ENCODE measurements at places on chromosomes 1 and 21. TPM values are rescaled to one million over a fixed set of nuclear protein-coding genes. Genes with fewer than 3 reads are reported as not detected.

The DISC1 gene
- 7.1 TPM for total RNA-seq

The CELA2B gene
- total RNA-seq = not detected

The PGLYRP4 gene
- not detected for total RNA-seq

The RPL11 gene
- total RNA-seq = 589 TPM

The ZNF593OS gene
- total RNA-seq = not detected

The ADORA3 gene
- total RNA-seq = not detected

The MAN1C1 gene
- total RNA-seq = 11.3 TPM

The FHAD1 gene
- not detected for total RNA-seq

The NECTIN4 gene
- total RNA-seq = 0.12 TPM

The PRAMEF5 gene
- total RNA-seq = not detected

The SYT14 gene
- 1.0 TPM for total RNA-seq

The RCSD1 gene
- 1.4 TPM for total RNA-seq

The CADM3 gene
- 0.22 TPM for total RNA-seq

The AKR7A3 gene
- total RNA-seq = 0.45 TPM

DNA sequence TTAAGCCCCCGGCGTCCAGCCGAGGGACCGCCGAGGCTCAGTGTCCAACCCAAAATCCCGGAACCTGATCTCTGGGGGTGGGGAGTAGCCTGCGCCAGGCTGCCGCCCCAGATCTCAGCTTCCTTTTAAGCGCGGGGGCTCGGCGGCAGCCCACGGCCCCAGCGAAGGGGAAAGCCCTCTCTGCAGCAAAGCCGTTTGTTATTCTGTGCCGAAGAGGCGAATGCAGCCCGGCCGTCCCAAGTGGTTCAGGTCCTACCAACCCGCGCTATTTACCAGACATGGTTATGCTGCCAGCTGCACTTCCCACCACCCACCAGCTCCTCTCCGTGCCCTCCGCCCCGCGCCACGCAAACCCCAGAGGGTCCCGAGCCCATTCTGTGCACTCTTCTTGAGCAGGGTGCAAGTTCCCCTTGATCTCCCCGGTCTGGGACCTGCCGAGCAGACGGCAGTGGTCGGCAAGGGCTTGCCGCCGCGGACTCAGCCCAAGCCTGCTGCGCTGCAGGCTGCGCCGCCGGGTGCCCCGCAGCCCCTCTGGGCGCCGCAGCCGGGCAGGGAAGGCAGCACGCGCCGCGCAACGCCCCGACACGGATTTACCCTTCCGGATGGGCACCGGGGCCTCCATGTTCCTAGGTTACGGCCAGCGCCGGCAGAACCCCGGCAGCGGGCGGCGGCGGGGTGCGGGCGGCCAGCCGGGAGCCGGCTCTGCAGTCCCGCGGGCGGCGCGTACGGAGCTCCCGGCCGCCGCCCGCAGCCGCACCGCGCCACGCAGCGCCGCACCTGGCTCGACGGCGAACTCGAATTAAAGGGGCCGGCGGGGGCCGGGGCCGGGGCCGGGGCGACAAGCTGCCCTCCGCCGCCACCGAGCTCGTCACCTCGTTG is 738 bp upstream of the KCNA2 start:
- no peak for DNase-seq

DNA sequence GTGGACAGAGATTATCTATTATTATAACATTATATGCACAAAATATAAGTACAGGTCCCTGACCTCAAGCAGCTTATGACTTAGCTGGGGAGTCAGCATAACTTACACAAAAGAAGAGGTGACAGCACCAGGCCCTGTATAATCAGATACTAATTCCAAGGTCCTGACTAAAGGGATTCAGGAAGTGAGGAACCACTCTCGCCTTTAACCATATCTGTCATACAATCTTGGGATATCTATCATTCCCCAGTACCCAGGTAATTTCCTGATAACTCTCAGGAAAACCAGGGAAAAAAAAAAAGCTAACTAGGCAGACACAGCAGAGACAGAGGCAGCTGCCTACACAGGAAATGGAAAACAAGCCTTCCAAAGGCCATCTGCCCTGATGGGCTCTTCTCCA is 78.5 kb upstream of the CAMK1G start:
- no peak for DNase-seq

DNA sequence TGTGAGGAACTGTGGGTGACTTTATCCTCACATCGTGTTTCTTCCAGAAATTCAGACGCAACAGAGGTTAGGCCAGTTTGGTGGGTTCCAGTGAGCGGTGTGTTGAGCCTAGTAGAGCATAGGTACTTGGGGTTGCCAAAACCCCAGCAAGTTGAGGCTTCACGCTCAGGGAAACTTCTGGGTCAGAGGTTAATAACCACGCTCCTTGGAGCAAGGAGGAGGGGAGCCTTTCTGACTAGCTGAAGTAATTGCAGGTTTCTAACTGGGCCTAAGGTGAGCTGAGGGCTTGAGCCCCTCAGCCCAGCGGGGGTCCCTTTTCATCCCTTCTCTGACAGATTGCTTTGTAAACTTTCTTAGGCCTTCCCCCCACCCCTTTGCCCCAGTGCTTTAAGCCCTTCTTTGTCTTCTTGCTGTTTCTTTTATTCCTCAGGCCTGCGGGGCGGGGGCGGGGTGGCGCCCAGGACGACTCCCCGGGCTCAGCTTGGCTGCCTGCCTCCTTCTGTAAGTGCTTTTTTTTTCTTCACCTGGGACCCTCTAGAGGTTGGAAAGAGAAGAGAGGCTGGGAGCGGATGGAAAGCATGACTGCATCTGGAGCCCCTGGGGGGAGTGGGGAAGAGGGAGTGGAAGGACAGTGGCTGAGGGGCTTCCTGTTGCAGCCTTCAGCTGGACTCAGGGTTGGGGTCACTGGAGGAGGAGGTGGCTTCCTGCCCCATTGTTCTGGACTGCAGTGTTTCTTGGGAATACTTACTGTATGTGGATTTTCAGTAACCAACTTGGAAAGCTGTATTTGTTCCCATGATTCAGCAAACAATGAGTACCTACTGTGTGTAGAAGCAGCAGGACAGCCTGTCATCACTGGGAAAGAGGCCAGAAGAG is 1.3 kb upstream of the ZNF436 start:
- DNase-seq = no peak

GRCh38 chr1:154270833-154271232 is 1.6 kb upstream of the HAX1 start:
- no peak for DNase-seq

- no peak for DNase-seq
These were observed 69.4 kb downstream of the PUM1 start for GRCh38 chr1:30995990-30996612.

GRCh38 chr1:197234581-197234980 is 33.5 kb upstream of the CRB1 start:
- DNase-seq = no peak

DNA sequence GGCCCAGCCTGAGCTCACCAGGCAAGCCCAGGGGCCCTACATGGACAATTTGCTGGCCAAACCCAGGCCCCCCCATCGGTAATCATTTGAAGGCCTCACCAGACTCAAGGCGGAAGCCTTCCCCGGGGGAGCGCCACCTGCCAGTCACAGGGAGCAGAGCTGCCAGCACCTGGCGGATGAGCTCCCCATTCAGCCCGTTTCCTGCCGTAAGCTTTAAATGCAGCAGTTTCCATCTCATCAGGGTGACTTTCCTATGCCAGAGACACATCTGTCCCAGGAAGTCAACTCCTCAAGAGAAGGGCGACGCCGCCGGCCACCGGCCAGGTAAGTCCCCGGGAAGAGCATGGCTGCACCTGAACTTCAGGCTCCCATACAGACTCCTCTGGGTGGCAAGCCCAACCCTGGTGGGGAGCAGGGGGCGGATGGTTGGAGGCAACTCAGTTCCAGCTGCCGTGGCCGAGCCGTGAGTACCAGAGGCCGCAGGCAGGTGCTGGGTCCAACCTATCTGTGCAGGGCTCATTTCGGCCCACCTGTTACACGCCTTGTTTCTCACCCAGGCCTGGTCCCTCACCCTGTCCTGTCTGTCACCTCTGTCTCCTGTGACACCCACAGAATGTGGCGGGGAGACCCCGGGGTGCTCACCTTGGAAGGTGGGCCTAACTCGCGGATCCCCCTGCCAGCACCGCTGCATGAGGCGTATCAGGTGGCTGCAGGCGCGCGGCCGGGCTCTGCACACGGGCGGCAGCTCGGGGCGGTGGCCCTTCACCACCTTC is 20.7 kb downstream of the RIPK4 start:
- no peak for DNase-seq

- DNase-seq = peak; percentile 78
These were observed 14.3 kb upstream of the C1orf174 start for GRCh38 chr1:3914331-3914851.

- no peak for DNase-seq
These were observed 41.9 kb downstream of the DDR2 start for GRCh38 chr1:162674034-162674608.

DNA sequence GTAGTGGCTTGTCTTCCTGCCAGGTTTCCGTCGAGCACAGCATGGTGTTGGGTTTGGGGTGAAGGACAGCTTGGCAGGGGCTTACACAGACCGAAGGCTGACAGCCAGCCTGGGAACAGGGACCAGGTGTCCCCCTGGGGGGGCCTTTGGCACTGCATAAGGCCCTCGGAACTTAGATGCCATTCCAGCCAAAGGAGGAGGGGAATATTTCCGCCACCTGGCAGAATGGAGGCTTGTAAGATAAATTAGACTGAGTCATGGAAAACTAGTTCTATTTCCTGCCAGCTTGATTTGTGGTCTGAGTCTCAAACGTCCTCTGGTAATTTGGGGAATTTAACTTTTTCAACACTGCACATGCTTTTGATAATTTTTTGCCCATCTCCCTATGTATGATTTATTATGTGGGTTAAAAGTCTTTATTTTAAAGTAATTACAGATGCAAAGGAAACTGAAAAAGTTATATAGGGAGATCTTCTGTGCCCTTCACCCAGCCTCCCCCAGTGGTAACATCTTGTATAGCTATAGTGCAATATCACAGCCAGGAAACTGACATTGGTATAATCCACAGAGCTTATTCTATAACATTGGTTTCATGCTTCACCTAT is 11.5 kb upstream of the TMEM51 start:
- no peak for DNase-seq

DNA sequence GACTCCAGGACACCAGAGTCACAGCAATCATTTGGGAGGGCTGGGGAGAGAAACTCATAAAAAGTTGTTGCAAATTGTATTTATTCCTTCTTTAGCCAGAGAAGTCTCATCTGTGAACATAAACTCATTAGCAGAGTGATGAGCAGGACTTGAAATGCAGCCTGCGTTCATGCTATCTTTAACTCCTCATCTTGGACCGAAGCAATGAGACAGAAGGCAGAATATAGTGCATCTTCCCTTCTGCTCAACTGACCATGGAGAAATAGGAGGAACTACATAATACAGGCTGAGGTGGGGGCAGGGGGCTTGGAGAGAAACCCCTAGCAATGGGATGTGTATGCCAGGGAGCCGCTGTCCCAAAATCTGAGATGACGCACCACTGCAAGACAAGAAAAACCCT is 121.8 kb upstream of the AJAP1 start:
- no peak for DNase-seq

- peak; percentile 77 for DNase-seq
These were observed 35.5 kb upstream of the TTC22 start for GRCh38 chr1:54836594-54836993.

GRCh38 chr1:53592521-53592982 is 133.4 kb downstream of the DMRTB1 start:
- DNase-seq = peak; percentile 65

GRCh38 chr1:87030740-87031690 is 116.6 kb downstream of the HS2ST1 start:
- DNase-seq = no peak

GRCh38 chr1:247408100-247408499 is 7.9 kb upstream of the NLRP3 start:
- no peak for DNase-seq

GRCh38 chr1:191729742-191730141 is 428.5 kb upstream of the RGS18 start:
- no peak for DNase-seq

DNA sequence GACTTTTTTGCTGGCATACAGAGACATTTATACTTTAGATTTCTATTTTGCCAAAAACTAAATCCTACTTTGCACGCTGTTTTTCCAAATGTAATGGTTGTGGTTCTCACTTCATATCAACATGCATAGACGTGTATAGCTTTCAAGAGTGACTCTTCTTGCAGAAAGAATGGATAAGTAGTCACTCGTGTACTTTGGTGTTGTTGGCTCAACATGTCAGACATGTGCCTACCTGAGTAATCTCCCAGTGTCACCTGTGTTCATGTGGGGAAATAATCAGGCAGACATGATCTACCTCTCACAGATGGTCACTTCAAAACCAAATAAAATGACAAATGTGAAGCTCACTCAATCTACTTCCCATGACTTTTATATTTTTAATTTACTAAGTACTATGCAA is 73.1 kb downstream of the GPR88 start:
- DNase-seq = no peak

GRCh38 chr21:22263890-22264289 is 1265.7 kb downstream of the NCAM2 start:
- no peak for DNase-seq

DNA sequence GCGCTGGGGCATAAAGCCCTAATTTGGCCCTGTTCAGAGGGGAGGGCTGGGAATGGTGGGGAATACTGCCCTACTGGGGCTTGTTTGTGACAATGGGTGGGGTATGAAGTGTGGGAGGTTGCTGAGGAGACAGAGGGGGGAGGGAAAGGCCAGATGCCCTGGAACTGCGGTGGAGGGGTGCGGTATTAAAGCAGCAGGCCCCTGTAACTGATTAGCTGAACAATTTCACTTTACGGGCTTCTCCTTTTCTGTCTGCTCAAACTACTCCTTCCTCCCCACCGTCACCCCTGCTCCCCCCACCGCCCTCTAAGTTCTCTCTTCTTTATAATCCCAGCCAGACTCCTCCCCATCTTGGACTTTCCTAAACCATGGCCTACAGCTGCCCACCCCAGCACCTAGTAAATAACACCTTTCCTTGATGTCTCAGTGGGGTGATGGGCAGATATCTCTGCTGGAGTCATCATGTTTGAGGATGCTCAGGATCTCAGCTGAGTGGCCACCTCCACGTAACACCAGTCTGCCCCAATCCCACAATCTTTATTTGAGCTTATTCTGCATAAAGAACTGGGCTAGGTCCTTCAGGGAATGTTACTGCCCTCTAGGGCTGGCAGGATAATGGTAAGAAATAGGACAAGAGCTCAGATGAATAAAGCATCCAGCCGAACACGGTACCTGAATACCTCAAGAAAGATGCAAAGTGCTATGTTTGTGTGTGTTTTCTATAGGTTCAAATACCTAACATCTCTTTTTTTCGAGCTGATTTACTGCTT is 33.5 kb downstream of the XCL1 start:
- DNase-seq = no peak

DNA sequence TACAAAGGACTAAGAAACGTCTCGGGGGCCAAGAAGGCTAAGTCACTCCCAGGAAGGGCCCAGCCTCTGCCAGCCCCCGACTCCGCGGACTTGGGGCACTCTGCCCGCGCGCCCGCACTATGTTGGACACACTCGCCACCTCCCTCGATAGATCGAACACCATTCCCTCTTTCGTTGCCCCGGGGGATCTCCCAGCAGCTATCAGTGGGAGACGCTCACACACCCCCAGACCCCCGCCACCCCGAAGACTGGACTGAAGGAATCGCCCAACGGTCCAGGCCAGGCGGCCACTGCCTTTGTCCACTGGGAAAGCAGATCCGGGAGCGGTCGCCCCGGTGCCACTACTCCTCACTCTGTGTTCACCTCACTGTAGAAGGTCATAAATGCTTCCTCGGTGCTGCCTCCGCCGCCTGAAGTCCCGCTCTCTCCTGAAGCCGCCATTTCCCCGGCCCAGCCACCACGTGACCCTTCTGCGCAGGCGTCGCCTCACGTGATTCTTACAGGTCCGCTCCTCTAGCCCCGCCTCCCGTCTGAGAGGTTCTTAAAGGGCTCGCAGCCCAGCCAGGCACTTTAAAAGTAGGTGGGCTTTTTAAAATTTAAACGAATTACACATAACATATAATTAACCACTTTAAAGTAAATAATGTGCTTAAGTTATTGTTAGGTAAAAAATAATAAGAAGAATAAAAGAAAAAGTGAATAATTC is at the start of gene DNAJC8:
DNAJC8 (minus strand) TSS at position 472 of the 706 bp plus-strand sequence; CDS start at position 441, 31 bp downstream.
- peak; percentile 97 for DNase-seq

GRCh38 chr1:204232526-204232925 is 18.7 kb upstream of the GOLT1A start:
- DNase-seq = no peak
